Activated CD4-positive, alpha-beta T cell treated with anti-CD3 and anti-CD28 coated beads for 36 hours (primary cell): ENCODE measurements at places on chromosomes 4 and X. TPM values are rescaled to one million over a fixed set of nuclear protein-coding genes. Genes with fewer than 3 reads are reported as not detected.

ATG4A gene
- 7.1 TPM for total RNA-seq

SULT1E1 gene
- total RNA-seq, result not detected

MAPK10 gene
- 0.19 TPM for total RNA-seq

RNF128 gene
- total RNA-seq, result not detected

SLC7A11 gene
- total RNA-seq, result 4.9 TPM

CT45A3 gene
- total RNA-seq, result not detected

FAM149A gene
- 0.59 TPM for total RNA-seq
